Left colon (tissue), 2 donors: ENCODE measurements at places on chromosomes 6 and 20. TPM values are rescaled to one million over a fixed set of nuclear protein-coding genes. Genes with fewer than 3 reads are reported as not detected.

Gene RFX6
- 1.5 TPM for total RNA-seq

Gene RCAN2
- 9.8 TPM for total RNA-seq

Gene CD83
- total RNA-seq: 2.6 TPM

Gene GINM1
- total RNA-seq: 48.1 TPM

Gene IFT52
- 19.2 TPM for total RNA-seq

Gene ARG1
- total RNA-seq: not detected

Gene KCNB1
- total RNA-seq: 2.0 TPM

- DNase-seq: no peak
Measured at GRCh38 chr6:148249679-148250375, 92.8 kb upstream of the SASH1 start.

- no peak for DNase-seq
Measured at GRCh38 chr6:3984494-3984893, 94.4 kb downstream of the FAM217A start.

- no peak for DNase-seq
Measured at GRCh38 chr6:125307964-125308615, 6.3 kb upstream of the HDDC2 start.

DNA sequence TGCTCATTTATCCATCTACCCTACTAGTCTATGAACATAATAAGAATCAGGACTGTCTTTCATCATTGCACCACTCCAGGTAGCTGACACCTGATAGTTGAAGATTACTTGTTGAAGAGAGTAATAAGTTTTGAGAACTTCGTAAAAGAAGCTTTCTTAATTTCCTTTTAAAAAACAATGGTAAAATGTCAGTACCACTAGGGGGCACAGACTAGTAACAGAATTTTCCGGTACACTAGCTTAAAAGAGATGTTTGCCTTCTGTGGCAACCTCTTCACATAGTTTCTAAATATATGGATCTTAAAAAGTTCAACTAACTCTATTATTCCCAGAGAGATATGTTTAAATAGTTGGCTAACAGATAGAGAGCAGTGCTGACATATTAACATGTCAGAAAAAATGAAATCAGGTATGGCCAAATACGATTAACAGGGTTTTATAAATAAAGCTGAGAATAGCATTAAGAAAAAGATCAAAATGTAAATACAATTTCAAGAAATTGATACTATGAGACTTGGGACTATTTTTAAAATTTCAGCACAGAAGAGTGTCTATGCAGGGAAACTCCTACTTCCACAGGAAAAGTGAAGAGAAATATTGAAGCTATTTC, 5.4 kb upstream of the KCNQ5 start:
- DNase-seq: no peak

GRCh38 chr6:52390361-52390727, 28.4 kb downstream of the PAQR8 start:
- DNase-seq: no peak

DNA sequence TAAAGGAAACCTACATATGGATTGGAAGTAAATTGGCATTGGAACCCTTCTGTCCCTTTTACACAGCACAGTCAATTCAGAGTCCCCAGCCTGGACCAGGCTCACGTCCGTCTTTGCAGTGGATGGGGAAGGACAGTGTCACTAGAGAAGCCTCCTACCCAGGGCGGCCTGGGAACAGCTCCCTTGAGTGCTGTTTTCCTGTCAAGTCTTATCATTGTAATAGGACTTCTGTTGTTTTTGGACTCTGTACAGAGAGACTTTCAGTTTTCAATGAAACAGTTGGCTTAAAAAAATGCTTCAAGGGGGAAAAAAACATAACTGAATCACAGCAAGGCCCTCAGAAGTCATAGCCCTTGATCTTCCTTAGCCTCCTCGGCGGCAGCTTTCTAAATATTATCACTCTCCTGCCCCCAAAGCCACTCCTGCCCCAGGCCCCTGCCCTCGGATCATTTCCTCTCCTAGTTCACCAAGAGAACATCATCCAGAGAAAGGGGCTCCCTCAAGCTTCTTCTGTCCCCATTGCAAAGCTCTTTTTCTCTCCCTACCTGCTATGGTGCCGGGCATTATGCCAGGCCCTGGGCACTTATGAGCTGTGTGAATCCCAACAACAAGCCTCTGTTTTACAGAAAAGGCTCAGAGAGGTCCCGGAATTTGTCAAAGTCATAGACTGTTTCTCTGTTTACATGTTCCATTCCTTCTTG, 37.8 kb upstream of the CNKSR3 start:
- DNase-seq: no peak

DNA sequence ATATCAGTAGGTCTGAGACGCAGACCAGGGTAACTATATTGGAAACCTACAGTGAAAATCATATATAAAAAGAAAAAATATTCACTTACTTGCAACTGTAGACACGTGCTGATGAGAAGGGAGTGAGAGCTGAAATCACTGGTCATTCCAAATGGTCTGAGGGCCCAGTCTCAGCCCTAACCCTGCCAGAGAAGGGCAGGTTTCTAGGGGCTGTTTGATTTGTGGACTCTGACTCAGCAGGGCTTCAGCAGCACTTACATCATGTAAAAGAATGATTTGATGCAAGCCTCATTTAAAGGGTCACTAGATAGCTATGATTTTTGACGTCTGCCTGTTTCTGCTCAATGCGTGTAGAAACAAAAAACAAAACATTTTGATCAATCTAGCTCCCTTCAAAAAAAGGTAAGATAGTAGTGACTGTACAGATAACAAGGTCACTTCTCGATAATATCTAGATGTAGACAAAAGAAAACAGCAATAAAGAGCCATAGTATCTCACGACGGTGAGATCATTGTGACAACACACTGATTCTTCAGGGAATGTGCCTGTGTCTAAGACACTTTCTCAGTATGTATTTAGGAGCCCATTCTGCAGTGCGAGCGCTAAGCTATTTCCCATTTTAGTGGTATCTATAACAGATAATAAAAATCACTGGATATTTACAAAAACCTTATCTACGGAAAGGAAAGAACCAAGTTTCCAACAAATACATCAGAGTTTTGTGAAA, 307.2 kb downstream of the HIVEP2 start:
- DNase-seq: no peak

DNA sequence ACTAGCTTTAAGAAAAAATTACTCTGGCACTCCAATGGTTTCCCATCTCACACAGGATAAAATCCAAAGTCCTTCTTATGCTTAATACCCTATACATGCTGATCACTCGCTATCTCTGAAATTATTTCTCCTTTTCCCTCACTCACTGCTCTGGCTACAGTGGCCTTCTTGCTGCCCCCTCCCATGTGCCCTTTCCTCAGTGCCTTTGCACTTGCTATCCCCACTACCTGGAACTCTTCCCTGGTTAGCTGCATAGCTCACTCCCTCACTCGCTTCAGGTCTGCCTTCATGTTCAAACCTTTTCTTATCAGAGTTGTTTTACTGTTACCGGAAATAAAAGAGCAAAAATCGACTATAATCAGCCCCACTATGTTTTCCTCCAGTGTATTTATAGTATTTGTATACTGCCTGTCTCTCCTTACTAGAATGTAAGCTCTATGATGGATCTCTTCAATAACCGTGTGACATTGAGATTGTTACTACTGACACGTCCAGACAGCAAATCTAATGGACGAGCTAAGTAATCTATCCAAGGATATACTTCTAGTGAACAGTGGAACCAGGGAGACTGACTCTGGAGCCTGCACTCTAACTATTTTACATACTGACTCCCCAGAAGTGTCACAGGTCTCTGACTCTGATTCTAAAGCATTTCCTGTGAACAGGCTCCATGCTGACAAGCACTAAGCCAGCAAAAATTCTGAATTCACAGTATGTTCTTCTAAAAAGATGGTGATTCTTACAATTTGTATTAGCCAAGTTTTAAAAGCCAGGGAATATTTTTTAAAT, 25.1 kb downstream of the FKBP5 start:
- DNase-seq: no peak

DNA sequence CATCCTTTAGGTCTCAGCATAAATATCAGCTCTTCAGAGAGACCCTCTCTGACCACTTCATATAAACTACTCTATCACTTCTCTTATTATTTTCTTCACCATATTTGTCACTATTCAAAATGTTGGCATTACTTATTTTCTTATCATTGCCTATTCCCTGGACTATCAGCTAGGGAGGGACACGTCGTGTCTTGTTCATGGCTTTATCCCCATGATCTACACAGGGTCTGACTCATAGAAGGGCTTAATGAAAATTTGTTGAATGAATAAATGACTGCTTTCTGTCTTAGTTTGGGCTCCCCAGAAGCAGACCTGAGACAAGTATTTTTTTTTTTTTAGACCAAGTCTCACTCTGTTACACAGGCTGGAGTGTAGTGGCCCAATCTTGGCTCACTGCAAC, 3.0 kb upstream of the CDK5RAP1 start:
- DNase-seq: no peak

DNA sequence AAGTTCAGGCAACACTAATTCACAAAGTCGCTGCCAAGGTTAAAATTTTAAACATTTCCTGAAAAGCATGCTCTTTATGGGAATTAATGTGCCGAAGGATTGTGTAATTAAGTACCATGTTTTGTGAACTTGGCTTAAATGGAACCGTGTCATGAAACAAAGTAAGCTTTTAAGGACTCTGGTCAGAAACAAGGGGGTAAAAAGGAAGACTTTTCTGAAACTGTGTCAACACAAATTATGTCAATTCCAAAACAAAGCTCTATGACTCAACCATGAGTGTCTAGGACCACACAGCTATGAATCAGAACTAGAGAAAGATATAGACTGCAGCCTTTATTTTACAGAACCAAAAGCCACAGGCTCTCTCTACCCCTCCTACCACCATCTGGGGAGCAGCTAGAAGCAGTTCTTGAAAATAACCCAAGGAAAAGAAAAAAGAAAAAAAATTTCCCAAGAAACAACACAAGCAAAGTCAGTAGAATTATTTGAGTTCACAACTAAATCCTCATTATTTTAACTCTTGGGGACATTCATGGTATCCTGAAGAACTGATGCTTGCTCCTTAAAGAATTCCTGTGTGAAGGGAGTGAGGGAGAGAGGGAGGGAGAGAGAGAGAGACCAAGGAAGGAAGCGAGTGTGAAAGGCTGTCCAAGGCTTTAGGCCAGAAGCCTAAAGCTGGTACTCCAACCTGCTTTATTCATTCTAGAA, 81.9 kb downstream of the ZMYND8 start:
- DNase-seq: no peak

DNA sequence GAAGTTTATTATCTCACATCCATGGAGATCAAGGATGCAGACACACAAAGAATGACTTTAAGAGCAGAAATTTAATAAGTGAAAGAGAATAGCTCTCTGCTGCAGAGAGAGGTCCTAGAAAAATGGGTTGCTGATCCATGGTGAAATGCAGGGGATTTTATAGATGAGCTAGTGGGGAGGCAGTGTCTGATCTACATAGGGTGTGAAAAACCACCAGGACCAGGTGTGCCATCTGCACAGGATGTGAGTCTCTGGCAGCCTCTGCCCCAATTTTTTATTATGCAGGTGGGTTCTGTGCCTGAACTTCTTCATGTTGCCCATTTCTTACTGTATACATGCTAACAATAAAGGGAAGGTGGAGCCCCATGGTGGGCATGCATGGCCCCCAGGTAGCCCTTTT, 19.9 kb upstream of the NANP start:
- no peak for DNase-seq

- no peak for DNase-seq
Measured at GRCh38 chr6:133757335-133757734, 131.6 kb upstream of the TCF21 start.

- peak; percentile 37 for DNase-seq
Measured at GRCh38 chr6:41182069-41183034, 18.6 kb downstream of the TREML2 start.

DNA sequence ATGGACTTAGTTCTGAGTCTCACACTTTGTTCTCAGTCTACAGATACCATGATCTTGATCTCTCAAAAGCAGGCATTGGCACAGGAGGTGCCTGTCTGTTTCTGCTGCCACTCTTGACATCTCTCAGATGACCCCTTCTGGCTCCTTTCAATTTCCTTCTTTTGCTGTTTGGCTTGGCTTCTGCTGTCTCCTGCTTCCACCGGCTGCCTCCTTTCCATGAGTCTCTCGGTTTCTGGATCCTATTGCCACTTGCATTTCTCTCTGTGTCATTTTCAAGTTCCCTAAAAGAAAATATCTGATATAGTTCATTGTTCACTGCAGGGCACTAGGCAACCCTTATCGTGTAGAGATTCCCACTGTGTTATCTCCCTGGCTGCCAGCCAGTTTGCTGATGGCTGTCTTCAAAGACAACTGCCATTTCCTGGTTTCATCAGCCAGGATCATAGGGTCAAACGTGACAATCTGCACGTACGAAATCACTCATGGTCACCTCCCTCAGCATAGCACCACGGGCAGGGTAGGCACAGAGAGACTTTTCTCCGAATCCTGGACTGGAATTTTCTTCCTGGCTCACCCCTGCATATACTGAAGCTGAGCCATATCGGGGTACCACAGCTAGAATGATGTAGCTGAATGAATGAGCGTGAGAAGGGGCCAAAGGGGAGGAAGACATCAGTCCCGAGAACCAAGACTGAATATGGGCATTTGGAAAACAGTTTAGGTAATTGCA, 144.6 kb upstream of the TMEM170B start:
- peak; percentile 88 for DNase-seq

DNA sequence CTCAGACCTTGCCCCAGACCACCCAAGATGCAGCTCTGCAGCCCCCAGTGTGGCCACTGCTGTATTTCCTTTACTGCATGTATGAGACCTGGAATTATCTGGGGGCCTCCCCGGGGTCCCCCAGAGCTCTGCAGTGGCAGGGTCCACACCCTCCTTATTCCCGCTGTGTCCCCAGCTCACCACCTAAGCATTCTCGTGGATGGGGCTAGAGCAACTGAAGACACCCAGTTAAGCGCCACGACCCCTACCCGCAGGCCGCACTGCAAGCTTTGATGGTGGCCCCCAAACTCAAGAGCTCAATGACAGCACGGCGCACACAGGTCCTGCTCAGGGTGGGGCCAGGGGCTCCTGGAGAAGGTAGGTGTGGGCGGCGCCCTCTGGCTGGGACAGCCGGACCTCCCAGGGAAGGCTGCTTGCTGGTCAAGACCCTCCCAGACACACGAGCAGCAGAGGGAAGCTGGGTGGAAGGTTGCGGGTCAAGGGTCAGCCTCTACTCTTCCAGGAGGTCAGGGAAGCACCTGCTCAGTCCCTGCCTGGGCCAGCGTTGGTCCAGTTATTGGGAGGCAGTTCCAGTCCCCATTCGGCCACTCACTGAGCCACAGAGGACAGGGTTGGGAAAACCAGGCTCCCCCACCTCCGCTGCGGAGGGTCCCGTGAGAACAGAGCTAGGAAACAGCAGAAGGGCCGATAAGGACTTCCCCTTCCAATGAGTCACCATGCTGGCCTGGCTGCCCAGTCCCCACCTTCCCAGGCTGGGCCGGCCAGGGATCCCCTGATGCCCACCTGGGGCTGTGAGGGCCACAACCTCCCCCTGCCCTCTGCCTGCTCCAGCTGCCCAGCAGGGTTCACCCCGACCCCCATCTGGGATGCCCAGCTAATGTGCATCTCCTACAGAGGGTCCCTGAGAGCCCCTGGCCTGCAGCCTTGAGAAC, 2.9 kb downstream of the LAMA5 start:
- DNase-seq: no peak
